ENCODE measurements at places on chromosomes 7 and 10.

- no peak for DNase-seq
Observed at GRCh38 chr7:132355048-132355447, 221.2 kb downstream of the PLXNA4 start.

DNA sequence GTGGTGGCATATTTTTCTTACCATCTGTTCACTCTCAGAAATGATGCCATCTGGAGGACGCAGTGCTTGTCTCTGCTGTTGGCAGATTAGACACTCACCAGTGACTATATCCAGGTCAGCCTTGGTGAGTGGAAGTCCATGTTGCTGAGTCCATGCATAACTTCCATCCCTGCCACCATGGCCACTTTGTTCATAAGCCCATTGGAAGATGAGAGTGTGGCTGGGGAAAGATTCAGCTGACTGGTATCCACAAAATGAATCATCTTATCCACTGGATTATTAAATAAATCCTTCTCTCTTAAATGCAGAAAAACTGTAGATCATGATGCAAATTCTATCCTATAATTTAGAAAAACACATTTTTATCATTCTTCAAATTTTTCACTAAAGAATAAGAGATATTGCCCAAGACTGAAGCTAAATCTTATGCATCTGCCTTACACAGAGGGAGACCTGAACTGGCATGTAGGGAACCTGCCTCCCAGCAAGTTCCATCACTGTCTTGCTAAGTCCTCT lies 726.9 kb downstream of the TNS3 start:
- no peak for DNase-seq

DNA sequence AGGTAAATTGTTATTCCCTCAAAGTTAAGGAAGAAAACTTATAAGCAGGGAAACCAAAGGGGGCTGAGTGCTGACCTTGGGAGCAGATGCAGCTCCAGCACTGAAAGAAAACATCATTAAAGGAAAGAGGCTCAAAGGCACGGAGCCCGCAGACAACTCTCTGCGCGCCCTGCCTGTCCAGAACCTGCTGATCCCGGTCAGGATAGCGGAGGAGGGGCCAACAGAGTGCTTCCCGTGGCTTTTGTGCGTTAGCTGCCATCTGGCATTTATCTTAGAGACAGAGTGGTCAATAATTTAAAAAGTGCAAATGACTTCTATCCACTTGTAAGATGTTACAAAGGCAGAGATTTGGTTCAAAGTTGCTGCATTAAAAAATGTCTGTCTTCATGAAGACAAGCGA lies 162.1 kb downstream of the FANK1 start:
- DNase-seq: no peak

DNA sequence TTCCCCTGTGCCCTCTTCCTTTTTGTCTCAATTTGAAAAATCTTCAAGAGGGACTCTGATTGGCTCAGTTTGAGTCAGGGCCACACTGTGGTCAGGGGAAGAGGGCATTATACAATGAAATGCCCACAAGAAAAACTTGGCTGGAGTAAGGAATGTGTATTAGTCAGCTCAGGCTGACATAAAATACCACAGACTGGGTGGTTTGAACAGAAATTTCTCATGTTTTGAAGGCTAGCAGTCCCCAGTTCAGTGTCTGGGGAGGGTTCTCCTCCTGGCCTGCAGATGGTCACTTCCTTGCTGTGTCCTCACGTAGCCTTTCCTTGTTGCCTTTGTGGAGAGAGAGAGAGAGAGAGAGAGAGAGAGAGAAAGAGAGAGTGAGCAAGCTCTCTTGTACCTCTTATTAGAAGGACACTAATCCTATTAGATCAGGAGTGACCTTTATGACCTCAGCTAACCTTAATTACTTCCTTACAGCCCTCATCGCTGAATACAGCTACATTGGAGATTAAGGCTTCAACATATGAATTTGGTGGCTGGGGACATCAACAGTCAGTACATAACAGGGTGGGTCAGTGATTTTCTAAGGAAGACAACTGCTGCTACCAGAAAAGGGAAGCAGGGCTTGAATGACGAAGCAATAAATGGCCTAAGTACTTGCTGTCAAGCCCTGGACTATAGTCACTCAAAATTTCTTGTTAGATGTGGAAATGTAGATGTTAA lies 25.8 kb upstream of the FAM13C start:
- DNase-seq: no peak

- DNase-seq: no peak
Observed at GRCh38 chr7:50389961-50390360, 60.2 kb downstream of the FIGNL1 start.

DNA sequence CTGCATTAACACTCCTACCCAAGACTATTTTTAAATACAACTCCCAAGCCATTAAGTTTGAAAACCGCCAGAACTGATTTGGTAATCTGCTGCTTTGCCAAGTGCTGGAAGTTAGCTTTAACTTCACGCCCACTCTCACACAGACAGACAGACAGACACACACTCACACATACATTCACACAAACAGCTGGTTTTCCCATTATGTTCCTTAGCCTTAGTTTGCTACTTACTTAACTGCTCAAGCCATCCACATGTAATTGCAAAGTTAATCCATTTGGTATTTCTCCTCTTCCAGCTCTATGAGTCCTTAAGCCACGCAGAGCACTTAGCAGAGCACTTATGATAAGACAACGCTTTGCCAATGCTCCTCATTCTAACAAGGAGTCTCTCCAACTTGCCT lies 8.3 kb downstream of the COBL start:
- DNase-seq: no peak

GRCh38 chr10:93076871-93077270 lies 3.2 kb downstream of the CYP26A1 start:
- DNase-seq: no peak

DNA sequence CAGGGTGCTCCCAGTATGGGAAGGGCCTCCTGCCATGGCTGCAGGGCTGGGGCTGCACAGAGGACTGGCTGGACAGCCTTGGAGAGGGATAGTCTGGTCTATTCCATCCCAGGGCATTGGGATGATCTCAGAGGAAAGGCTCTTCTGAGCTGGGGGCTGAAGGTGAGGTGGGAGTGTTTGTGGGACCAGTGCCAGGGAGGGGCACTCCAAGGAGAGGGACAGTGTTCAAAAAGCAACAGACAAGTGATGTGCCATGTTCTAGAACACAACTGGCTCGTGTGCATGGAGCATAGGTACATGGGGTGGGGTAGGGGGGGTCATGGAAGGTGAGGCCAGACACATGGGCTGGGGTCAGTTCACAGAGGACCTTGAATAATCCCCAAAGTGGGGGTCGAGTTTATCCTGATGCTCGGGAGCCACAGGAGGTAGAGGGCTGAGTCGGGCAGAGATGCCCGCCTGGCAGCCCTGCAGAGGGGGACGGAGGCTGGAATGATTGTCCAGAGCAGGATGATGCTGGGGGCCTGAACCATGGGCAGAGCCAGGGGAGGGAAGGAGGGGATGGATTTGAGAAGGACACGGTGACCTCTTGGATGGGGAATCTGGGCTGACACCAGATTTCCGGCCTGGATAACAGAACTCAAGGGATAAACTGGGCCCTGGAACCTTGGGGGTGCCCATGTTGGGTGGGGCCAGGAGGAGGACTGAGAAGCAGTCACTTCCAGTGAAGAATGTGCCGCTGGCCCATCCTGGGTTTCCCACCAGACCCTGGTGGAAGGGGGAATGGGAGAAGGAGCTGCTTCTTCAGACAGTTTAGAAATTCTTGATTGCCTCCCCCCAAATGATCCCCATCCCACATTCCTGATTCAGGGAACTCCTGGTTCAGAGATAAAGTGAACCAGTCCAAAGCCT lies 50.4 kb downstream of the NEURL1 start:
- DNase-seq: no peak

DNA sequence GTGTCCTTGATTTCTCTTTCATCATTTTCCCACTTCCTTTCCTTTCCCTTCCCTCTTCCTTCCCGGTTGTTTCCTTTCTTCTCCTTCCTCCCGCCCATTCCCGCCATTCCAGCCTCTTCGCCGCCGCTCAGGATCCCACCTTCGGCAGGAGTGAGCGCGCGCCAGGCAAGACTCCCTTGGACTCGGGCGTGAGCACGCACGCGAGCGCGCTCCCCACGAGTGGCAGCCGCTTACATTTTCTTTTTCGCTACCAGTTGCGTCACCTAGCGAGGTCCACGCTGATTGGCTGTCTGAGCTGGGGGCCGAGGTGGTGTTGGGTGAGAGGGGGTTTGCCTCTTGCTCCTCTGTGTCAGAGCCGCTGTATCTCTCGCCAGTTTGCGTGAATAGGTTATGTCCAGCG lies 11.8 kb downstream of the ZAN start:
- no peak for DNase-seq

DNA sequence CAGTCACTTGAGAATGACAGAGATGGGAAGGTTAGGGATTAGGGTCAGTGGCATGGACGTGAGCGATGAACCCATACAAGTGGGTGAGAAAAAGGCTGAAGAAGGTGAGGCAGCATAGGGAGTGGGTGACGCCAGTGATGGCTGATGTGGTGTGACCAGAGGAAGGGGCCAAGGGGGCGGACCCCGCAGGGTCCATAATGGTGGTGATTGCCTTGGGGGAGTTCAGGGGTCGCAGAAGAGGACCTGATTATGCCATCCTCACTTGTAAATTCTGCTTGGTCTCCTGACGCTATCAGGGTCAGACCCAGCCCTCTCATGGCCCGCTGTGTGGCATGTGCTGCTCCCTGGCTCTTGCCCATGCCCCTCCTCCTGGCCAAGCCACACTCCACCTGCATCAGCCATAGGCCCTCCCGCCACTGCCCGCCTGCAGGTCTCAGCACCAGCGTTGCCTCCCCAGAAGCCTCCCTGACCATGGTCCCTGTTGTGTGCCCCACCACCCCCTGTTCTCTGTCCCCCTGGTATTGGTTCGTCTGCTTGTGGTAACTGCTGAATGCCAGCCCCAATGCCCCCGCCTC lies 235.7 kb downstream of the EBF3 start:
- no peak for DNase-seq

DNA sequence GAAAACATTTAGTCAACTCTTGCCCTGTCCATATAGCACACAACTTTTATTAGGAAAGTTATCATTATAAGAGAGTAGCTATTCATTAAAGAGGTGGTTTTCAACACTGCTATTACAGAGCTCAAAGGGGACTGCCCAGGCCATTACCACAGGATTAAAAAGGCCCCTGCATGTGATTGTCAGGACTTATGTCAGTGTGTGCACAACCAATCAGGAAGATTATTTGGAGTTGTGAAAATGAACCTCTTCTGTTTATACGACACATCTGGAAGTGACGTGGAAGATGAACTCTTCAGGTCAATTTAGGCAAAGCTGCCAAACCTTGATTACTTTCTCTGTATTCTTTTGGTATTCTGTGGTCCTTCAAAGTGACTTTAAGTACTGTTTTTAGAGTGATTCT lies 14.7 kb downstream of the CCNY start:
- no peak for DNase-seq

GRCh38 chr10:50346942-50347341 lies 95.6 kb upstream of the ASAH2 start:
- no peak for DNase-seq

DNA sequence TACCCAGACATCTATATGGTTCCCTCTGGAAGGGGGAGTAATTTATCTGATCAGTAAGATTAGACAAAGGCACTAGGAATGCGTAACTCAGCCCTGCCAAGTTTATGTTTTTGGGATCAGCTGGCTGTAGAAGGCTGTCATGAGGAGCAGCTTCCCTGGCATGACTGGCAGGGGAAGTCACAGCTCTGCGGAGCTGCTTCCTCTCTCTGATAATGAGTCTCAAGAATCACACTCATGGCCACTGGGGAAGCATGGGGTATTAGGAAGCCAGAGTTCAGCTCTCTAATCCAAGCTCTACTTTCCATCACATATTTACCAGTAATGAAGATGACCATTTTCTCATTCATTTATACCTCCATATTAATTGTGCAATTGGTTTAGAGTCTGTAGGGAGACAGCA lies 758.9 kb downstream of the GRM8 start:
- DNase-seq: no peak

GRCh38 chr7:5620459-5620881 lies 161.0 kb downstream of the RNF216 start:
- no peak for DNase-seq

DNA sequence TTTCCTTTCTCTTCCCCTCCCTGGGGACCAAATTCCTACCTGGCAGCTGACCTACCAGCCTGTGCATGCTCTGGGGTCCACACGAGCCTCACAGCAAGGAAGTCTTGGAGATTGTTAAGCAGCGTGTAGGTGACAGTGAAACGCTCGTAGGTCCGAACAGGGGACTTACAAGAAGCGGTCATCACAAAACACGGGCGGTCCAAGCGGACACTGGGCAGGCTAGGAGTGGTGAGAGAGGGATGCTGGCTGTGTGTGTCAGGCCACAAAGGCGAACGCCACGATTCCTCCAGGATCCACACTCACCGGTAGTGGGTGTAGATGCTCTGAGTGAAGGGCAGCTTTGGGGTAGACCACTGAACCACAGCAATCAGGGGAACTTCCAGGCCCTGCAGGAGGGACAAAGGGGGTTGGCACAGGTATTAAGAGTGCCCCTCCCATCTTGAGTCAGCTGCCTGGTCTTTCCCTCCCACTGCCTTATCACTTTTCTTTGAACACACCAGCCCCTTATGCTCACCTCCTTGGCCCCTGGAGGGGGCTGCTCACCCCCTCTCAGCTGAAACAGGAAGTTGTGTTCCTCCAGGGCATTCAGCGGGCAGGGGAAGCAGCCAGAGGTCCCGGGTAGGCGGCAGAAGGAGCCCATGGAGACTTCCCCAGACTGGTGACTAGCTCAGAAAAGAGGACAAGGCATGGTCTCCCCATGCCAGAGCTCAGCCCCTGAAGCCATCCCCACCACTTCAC lies 2.0 kb downstream of the TRAPPC14 start:
- no peak for DNase-seq

DNA sequence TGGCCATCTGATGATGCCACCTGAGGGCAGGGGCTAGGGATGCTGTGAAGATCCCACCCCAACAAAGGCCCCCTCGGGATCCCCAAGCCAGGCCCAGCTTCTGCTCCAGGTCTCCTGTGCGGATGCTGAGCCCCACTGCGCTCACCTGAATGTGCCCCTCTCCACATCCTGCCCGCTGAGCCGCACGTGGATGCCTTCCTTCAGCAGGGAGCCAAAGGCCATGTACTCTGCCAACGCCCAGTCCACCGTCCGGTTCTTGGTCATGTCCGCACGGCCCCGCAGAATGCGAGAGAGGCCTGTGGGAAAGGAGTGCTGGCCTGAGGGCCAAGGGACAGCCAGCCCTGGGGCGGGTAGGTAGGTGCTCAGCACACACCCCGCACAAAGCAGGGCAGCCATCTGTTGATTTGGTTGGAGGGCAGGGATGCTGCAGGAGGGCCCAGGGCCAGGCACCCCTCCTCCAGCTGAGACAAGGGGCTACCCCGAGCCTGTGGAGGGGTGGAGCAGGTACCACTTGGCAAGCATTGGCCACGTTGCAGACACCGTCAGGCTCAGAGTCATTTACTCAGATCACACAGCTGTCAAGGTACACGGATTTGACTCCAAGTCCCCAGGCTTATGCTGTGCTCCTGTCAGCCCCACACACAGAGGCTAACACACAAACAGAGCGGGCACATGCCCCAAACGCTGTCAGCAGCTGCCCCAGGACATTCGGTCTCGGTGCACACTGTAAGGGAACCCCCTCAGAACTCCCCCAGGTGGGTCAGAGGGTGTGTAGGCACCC lies 19.2 kb downstream of the OGDHL start:
- DNase-seq: no peak

Measured in stimulated activated CD4-positive, alpha-beta T cell treated with anti-CD3 and anti-CD28 coated beads, Interleukin-2, amount 100 ng/mL, for 24 hours (primary cell).